Body of pancreas (tissue), 4 donors: ENCODE measurements at places on chromosomes 3 and 15. TPM values are rescaled to one million over a fixed set of nuclear protein-coding genes. Genes with fewer than 3 reads are reported as not detected.

DNA sequence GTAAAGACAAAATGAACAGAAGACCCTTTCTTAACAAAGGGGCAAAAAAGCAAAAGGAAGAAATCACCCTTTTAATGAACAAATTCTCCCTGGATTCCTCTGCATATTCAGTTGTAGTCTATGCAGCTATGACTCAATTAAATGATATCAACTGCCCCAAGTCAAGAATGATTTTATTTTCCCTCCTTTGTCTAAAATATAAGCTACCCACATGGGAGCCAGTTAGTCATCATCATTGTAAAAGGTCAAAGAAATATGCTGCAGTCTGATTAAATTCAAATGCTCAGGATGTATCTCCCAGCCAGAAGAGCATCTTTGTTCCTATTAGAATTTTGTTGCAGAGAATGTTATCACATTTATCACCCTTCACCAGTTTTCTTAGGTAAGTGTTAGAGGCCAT, 84.0 kb downstream of the SST start:
- H3K36me3 ChIP-seq: no peaks in the 10 kb centered on the region
- no peak for DNase-seq
- H3K27ac ChIP-seq: no peak overlapping the region
- no peak overlapping the region for H3K4me3 ChIP-seq
- H3K4me1 ChIP-seq: no peaks in the 10 kb centered on the region

DNA sequence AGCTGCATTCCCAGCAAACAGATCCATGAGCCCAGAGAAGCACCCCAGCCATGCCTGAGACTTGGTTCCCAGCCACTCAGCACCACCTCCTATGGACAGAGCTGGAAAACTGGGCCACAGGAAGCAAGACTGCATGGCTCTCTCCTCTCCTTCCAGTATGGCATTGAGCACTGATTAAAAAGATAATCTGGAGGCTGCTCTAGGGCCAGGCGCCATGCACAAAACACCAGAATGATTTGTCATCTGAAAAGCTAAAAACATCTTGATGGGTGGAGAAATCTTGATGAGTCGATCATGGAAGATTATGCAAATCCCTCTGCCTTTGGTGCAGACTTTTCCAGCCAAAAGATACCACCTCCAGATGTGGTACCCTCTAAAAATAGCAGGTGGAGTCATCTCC, 62.7 kb upstream of the MRPS22 start:
- H3K27ac ChIP-seq: no peak overlapping the region
- H3K4me3 ChIP-seq: no peak overlapping the region
- DNase-seq: no peak
- no peaks in the 10 kb centered on the region for H3K4me1 ChIP-seq
- no peaks in the 10 kb centered on the region for H3K27me3 ChIP-seq
- H3K36me3 ChIP-seq: no peaks in the 10 kb centered on the region

DNA sequence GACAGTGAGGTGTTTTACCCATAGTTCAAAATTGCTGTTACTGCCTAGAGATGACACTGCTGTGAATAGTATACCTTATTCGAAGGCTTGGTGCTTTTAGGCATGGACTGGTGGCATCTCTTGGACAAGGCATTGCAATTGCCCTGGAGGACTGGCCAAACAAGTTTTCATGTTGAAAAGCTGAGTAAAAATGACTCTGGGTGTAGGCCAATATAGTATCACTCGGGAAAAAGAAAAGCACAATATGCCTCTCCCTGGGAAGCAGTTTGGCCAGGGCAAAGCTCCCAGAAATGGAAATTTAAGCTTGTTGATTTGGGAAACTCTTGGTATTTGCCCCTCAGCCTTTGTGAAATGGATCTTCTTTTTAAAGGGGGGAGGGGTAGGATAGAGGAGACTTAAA, 54.8 kb downstream of the ZNF609 start:
- H3K36me3 ChIP-seq: no peaks in the 10 kb centered on the region
- H3K27ac ChIP-seq: peak overlapping the region; percentile 38
- peaks cover 20% of the 10 kb centered on the region for H3K4me1 ChIP-seq
- no peaks in the 10 kb centered on the region for H3K27me3 ChIP-seq
- H3K4me3 ChIP-seq: no peak overlapping the region
- DNase-seq: no peak

SKOR1 gene
- total RNA-seq: under 0.01 TPM

DNA sequence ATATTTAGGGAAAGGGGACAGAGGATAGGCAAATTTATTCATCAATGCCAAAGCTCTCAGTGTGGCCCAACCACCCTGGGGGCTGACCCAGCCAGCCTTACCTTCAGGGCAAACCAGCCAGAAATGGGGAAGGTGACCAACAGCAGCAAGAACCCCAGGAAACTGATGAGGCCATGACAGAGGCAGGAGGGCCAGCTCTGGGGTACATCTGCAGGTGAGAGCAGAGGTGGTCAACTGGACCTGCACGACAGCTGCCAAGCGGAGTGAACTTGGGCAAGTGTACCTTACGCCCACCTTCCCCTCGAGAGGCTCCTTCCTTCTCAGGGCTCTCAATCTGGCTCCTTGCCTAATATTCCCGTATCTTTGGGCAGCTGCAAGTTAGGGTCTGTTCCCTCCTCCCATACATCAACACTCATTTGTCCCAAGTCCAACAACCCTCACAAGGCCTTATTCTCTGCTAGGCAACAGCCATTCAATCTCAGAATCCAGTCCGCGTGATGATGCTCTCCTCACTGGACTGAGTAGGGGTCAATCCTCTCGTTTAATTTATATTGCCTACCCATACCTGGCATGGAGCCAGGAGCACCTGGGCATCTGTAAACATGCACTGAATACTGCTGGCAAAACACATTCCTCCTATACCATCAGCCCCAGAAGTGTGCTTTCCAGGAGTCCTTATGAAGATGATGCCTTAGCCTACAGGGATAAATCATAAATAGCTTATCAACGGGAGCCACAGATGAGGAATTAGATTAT, 1.7 kb downstream of the STOML1 start:
- no peak for DNase-seq
- no peak overlapping the region for H3K4me3 ChIP-seq
- H3K27ac ChIP-seq: no peak overlapping the region
- peaks cover 72% of the 10 kb centered on the region for H3K4me1 ChIP-seq
- no peaks in the 10 kb centered on the region for H3K36me3 ChIP-seq

DNA sequence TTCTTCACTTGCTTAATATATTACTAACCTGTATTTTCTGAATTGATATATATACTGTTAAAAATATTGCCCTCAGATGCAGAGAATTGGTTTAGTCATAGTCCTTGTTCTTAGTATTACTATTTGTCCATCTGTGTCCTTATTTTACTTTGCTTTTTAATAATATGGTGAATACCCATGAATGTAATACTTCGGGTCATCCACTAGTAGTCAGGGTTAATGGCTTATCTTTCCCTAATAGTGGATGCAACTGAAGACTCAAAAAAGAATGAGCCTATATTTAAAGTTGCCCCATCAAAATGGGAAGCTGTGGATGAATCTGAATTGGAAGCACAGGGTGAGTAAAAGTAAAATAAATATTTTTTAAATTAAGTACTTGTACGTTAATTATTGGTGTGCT, 36.5 kb downstream of the U2SURP start:
- no peaks in the 10 kb centered on the region for H3K36me3 ChIP-seq
- no peak overlapping the region for H3K4me3 ChIP-seq
- H3K27me3 ChIP-seq: no peaks in the 10 kb centered on the region
- no peak for DNase-seq

DNA sequence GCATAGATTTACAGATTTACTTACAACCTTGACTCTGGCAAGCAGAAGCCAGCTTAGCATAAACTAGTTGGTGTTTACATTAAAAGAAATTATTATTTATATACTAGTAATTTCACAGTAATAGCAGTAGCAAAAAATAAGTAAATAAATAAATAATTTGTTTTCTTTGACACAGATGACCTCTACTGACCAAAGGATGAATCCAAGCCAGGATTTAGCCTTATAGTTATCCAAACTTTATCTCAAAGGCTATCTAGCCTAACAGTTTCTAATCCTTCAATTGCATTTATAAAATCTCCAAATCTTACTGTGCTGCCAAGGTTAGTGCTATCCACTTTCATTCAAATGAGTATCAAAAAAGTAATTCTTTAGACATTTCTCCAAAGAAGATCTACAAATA, 64.3 kb downstream of the FRMD5 start:
- no peaks in the 10 kb centered on the region for H3K27me3 ChIP-seq
- H3K27ac ChIP-seq: no peak overlapping the region
- H3K36me3 ChIP-seq: no peaks in the 10 kb centered on the region
- no peak for DNase-seq
- no peaks in the 10 kb centered on the region for H3K4me1 ChIP-seq

DNA sequence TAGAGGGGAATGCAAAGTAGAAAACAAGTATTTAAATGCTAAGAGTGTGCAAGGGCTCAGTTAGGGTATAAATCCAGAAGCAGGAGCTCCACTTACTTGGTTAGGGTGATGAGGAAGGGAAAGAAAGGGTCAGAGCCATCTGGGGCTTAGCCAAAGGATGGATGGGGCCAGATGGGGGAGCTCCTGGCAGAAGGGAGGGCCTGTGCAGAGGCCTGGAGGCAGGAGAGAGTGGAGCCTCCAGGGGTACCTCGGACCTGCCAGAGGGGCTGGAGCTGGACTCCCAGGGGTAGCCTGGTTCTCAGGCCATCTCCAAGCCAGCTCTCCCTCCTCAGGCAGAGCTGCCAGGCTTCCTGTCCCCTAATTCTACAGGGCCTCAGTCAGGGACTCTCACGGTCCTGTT, 506.3 kb downstream of the SHQ1 start:
- H3K4me1 ChIP-seq: no peaks in the 10 kb centered on the region
- DNase-seq: no peak
- no peak overlapping the region for H3K4me3 ChIP-seq
- no peaks in the 10 kb centered on the region for H3K27me3 ChIP-seq

DNA sequence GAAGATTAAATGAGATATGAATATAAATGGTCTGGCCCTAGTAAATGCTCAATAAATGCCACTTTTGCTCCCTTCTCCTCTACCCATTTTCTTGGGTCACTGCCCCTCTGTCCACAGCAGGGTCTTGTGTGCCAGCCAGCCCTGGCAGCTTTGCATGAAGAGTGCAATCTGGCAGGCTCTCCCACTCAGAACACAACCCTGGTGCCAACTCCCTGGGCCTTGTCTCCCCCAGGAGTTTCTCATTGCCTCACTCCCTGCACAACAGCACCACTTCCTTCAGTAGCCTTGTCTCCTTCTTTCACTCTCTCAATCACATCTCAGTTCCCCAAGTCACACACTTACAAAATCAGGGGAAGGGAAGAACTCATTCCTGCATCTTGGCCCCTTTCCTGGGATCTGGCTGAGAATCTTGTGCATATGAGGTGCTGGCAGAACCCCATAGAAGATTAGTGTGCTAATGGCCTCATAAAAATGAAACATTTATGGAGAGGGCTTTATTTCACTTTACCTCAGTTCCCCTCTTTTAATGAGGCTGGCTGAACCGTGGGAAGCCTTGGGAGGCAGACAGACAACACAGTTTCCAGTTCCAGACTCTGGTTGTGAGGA, 445.9 kb upstream of the PROK2 start:
- no peaks in the 10 kb centered on the region for H3K36me3 ChIP-seq
- DNase-seq: no peak
- peaks cover 10% of the 10 kb centered on the region for H3K4me1 ChIP-seq
- H3K4me3 ChIP-seq: no peak overlapping the region
- H3K27ac ChIP-seq: no peak overlapping the region
- no peaks in the 10 kb centered on the region for H3K27me3 ChIP-seq

TBL1XR1 gene
- 57.9 TPM for total RNA-seq

EBLN2 gene
- 11.5 TPM for total RNA-seq

- H3K4me1 ChIP-seq: peaks cover 20% of the 10 kb centered on the region
- no peaks in the 10 kb centered on the region for H3K36me3 ChIP-seq
- H3K27me3 ChIP-seq: no peaks in the 10 kb centered on the region
- no peak overlapping the region for H3K27ac ChIP-seq
These were observed 16.7 kb upstream of the TBL1XR1 start for GRCh38 chr3:177213801-177214535.

DNA sequence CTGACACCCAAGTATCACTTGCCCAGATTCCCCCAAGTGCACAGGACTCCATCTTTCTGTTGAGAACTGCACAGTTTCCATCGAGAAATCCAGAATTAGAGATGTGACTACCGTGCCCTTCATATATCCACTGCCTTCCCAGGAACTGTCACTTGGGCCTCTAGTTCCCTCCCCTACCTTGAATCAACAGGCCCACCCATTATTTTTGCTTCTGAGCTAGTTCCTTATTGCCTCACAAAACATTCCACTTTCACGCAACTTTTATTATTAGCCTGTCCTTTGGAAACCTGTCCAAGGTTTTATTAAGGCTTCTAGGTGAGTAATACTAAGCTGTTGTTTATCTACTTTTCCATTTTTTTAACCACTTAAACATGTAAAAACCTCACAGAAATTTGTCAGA, 17.1 kb upstream of the SLC30A4 start:
- DNase-seq: no peak
- H3K4me1 ChIP-seq: peaks cover 4% of the 10 kb centered on the region
- H3K27ac ChIP-seq: no peak overlapping the region
